T-helper 22 cell (primary cell): ENCODE measurements at places on chromosomes 13 and 19.

- no peak for DNase-seq
These were observed 899 bp downstream of the GIPC3 start for GRCh38 chr19:3586127-3586626.

GRCh38 chr13:33518452-33518851 lies 232.9 kb upstream of the STARD13 start:
- no peak for DNase-seq

DNA sequence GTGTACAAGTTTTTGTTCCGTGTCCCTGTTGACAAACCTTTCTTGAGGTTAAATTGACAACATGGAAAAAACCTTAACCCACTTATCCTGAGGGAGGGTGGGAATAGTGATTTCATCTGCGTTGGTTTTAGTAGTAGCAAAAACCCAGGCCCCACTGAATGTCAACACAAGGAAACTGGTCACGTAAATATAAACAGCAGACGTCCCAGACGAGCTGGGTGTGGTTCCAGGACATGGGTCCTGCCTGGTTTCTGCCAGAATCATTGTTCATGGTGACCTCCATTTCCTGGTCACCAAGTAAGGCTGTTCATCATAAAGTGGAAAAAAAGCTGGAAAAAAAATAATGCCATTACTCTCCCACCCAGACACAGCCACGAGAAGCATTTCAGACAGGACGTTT lies 16.9 kb upstream of the F2RL3 start:
- DNase-seq, result no peak

DNA sequence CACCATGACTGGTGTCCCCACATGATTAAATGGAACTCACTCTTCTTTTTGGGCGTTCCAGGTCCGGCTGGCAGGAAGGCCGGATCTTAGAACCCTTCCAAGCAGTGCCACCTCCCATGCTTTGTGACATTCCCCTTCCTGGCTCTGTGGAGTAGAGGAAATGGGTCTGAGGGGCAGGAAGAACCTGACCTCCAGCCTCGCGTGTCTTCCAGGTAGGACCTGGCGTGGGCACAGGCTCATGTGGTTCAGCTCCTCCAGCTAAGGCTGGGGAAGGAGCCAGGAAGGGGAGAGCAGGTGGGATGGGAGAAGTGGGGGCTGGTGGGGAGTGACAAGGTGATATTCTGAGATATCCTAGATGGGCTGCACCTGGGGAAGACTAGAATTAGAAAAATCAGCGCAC lies 2.1 kb downstream of the TMEM255B start:
- no peak for DNase-seq

GRCh38 chr13:45439008-45439407 lies 20.8 kb upstream of the SLC25A30 start:
- DNase-seq, result no peak

DNA sequence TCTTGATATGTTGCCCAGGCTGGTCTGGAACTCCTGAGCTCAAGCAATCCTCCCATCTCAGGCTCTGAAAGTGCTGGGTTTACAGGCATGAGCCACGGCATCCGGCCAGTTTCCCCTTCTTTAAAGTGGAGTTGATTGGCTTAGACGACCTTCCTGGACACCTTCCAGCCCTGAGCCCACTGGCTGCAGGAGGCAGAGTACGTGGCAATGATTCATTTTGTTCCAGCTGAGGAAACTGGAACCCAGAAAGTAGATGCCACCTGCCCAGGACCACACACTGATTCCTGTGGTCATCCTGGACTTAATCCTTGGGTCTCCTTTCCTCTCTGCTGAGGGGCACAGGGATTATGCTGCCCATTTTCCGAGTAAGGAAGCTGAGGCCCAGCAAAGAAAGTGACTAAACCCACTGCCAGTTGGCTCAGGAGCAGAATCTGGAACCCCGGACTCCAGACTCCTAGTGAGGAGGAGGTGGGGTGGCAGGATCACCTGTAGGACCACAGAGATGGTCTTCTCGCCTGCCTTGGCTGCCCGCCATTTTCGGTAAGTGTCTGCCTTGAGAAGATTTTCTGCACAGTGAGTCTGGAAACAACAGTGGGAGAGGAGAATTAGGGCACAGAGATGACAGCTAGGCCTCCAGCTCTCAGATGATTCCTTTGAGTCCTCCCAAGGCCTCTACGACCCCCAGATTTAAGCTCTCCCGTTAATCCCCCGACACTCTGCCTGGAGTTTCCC lies 737 bp downstream of the XRCC1 start:
- no peak for DNase-seq

DNA sequence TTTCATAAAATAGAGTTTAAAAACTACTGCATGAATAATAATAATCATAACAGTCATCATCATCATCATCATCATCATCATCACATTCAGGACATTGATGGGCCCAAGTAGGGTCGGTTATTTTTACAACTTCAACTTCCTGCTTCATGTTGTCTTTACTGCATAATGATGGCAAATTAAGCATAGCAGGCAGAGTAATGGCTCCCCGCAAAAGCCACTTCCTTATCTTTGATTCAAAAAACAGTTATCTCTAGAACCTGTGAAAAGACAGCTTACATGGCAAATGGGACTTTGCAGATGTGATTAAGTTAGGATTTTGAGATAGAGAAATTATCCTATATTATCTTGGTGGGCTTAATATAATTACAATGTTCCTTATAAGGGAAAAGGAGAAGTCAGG lies 792.9 kb downstream of the LIG4 start:
- DNase-seq, result no peak

- no peak for DNase-seq
These were observed 22.7 kb downstream of the BTBD2 start for GRCh38 chr19:1992759-1993260.

DNA sequence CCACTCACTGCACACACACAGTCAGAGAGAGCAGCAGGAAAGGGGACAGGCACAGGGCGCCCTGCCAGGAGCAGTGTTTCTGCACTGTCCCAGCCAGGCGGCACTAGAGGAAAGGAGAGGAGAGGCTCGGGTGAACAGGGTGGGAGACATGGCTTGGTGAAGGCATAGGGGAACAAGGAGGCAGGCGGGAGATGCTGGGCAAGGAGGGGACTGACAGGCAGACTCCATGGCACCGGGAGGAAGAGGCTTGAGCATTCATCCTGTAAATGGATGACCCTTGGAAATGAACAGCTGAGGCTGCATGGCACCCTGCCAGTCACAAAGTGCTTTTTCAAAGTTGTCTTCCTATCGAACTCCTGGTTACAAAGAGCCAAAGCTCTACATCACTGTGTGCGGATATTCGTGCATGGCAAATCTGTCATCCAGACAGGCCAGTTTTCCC lies 22.4 kb downstream of the MED26 start:
- DNase-seq, result no peak

- no peak for DNase-seq
These were observed 3.4 kb downstream of the IGFLR1 start for GRCh38 chr19:35738887-35739229.

DNA sequence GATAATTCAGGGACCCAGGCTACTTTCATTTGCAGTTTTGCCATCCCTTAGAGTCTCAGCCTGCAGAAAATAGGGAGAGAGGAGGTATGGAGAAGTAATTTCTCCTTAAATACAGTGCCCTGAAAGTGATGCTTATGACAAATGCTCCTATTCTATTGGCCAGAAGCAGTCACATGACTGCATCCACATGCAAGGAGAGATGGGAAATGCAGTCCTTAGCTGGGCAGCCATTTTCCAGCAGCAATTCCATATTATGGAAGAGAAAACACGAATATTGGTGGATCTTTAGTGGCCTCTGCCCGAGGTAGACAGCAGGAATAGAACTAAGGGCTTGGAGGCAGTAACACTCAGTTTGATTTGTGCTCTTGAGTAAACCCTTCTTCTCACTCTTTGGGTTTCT lies 39.4 kb downstream of the VAV1 start:
- no peak for DNase-seq

GRCh38 chr13:41613984-41614661 lies 156.8 kb downstream of the RGCC start:
- DNase-seq, result no peak

DNA sequence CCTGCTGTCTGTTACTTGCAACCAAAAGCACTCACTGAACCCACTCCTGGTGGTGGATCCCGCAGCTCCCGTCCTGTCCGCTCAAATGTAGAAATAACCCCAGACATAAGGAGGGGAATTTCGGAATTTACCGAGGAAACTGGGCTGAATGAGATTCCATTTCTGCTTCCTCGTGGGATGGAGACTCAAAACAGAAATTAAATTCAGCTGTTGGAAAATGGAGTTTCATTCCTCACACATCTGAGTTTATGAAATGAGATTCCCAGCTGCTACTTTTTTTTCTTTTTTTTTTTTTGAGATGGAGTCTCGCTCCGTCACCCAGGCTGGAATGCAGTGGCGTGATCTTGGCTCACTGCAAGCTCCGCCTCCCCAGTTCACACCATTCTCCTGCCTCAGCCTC lies 44.3 kb downstream of the COLGALT1 start:
- DNase-seq, result no peak

- no peak for DNase-seq
These were observed 29.0 kb downstream of the CCDC8 start for GRCh38 chr19:46384396-46384795.

- no peak for DNase-seq
These were observed 2.8 kb upstream of the KANK2 start for GRCh38 chr19:11200015-11200574.

DNA sequence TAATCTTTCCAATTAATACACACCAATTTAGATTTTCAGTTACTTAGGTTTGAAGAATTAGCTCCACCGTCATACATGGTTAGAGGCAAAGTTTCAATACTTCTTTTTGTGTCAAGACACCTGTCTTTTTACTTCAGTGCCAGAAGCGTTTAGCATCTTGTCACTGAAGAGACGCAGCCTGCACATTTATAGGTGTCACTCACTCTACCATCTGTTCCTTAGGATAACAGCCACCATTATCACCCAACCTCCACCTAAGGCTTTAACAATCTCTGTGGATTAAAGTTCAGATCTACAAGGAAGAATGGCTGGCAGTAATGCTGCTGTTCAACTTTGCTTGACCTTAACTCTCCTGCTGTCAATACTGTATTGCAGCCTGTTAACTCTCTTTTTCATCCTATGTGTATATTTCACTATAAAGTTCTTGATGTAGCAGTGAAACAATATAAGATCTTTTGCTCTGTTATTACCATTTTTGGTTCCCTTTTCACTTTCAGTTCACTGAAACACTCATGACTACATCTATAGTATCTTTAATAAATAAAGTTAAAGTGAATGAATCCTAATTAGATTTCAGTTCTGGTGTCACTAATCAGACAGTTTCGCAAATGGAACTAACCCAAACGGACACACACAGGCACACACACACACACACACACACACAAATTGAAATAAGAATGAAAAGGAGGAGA lies 435.6 kb downstream of the PCDH9 start:
- no peak for DNase-seq

DNA sequence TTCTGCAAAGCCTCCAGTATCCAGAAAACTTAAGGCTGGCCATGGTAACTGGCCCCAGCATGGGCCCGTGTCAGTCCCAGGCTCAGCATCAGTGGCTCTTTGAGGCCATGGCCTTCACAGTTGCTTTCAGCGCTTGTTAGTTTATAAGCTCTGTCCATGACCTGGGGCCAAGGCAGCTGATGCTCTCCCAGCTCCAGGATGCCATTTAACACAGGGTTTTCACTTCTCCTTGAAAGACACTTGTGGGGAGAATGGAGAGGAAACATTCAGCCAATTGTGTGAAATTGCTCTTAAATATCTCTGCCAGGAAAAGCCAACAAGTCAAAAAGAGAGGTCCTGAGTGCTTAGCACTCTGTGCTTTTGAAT lies 321.3 kb downstream of the FOXO1 start:
- no peak for DNase-seq

GRCh38 chr19:55227241-55228014 lies 1.1 kb downstream of the TMEM86B start:
- DNase-seq, result no peak

- no peak for DNase-seq
These were observed 8.9 kb upstream of the ELF1 start for GRCh38 chr13:41028051-41028450.

DNA sequence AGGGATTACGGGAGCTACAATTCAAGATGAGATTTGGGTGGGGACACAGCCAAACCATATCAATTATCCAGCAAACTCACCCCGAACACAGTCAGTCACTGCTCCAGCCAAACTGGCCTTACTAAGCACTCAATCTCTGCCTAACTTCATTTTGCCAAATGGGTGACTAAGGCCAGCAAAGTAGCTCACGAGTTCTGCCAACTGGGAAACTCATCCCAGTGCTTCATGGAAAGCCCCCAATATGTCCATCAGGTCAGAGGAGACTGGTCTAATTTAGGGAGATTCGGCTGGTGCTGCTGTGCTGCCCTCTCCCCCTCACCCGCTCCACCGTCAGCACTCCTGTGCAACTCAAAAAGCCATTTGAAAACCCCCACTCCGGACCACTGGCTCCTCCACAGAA lies 324.0 kb downstream of the FOXO1 start:
- DNase-seq, result no peak

GRCh38 chr13:83877651-83878355 lies 4.5 kb downstream of the SLITRK1 start:
- no peak for DNase-seq

DNA sequence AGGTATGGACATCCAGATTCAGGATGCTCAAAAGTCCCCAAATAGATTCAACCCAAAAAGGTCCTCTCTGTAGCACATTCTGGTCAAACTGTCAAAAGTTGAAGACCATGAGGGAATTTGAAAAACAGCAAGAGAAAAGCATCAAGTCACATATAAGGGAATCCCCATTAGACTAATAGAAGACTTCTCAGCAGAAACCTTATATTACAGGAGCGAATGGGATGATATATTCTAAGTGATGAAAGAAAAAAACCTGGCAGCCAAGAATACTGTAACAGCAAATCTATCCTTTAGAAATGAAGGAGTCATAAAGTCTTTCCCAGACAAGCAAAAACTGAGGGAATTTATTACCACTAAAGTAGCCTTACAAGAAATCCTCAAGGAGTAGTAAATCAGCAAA lies 29.7 kb downstream of the FXYD5 start:
- DNase-seq, result no peak

GRCh38 chr13:24087605-24088225 lies 72.8 kb upstream of the SPATA13 start:
- DNase-seq, result no peak

- no peak for DNase-seq
These were observed 132.2 kb downstream of the FREM2 start for GRCh38 chr13:38819053-38819452.

GRCh38 chr13:53310786-53311185 lies 282.2 kb downstream of the OLFM4 start:
- DNase-seq, result no peak

GRCh38 chr19:10553087-10553667 lies 9.5 kb downstream of the ATG4D start:
- no peak for DNase-seq
